ENCODE measurements at places on chromosomes 1 and 21.

DNA sequence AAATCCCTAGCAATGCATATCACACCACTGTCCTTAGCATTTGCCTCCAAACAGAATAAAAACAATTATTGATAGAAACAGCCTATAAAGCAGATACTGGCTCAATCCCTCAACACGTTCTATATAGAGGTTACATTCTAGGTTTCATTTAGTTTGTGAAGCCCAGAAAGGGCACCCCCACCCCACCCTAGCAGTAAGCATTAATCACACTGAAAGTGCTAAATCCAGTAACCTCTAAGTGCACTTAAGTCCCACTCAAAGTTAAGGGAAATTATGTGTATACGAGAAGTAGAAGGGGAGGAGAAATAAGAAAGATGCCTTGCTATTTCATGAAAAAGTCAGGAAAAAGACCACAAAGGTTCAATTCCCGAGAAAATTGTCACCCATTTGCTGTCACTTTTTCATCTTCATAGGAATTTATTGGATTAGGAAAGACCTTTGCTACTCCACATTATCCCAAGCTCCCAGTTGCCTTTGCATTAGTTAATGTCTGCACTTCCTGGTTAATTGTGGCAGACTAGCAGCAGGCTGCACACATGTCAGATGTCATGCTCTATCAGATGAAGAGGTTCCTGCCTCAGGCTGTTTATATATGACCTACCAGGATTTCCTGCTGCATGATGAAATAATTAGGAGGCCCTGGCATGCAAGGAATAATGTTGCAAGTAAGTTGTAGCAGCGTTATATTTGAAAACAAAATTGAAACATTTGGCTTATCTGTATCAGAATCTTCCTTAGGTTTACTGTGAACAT, 54.5 kb upstream of the LHX8 start:
- DNase-seq: no peak

DNA sequence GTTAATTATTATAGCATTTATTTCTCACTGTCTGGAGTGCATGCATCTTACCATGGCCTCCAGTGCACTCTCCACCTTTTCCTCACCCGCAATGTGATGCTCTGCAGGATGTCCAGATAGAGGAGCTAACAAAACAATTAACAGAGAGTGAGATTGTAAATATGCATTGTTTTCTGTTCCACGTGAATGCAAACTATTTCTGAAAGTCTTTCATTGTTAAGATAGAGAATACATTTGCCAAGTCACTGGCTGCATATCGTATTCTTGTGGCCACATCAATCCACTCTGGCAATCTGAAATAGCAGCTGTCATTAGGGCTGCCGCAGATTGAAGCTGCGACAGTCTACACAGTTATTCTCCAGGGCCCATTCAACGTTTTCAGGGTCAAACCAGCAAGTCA, 143.8 kb downstream of the DUSP10 start:
- no peak for DNase-seq

GRCh38 chr1:205565799-205566198, 61.3 kb downstream of the CDK18 start:
- DNase-seq: no peak

DNA sequence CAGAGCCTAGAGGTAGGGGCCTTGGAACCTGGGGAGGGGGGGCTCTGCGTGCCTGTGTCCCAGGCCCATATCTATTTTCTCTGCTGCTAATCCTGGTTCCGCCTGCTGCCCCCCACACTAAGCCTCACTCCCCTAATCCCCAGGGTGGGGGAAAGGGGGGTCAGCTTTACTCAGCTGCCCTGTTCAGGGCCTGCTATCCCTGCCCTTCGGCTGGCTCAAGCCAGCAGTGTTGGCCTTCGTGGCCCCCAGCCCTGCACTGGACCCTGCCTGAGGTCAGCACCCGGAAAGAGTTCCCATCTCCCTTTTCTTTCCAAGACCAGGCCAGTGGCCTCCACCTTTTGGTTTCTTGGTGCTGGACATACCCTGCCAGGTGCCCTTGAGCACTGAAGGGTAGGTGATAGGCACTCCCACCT, 8.4 kb downstream of the ZBTB7B start:
- no peak for DNase-seq

DNA sequence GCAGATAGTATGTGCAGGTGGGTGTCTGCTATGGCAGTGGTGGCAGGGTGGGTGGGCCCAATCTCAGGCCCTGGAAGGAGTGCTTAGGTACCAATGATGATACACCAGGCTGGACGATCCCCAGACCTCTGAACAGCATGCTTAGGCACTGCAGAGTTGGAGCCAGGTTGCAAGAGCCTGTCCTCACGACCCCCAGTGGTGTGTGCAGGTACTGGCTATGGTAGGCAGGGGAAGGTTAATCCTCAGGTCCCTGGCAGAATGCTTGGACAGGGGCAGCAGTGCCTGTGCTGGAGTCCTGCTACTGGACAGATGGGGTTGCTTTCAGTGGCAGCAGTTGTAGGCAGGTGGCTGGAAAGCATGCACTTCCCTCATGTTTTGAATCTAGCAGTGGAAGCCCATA, 100.5 kb upstream of the NEK7 start:
- DNase-seq: peak; percentile 72

GRCh38 chr1:214475746-214476145, 75.7 kb downstream of the PTPN14 start:
- DNase-seq: no peak

DNA sequence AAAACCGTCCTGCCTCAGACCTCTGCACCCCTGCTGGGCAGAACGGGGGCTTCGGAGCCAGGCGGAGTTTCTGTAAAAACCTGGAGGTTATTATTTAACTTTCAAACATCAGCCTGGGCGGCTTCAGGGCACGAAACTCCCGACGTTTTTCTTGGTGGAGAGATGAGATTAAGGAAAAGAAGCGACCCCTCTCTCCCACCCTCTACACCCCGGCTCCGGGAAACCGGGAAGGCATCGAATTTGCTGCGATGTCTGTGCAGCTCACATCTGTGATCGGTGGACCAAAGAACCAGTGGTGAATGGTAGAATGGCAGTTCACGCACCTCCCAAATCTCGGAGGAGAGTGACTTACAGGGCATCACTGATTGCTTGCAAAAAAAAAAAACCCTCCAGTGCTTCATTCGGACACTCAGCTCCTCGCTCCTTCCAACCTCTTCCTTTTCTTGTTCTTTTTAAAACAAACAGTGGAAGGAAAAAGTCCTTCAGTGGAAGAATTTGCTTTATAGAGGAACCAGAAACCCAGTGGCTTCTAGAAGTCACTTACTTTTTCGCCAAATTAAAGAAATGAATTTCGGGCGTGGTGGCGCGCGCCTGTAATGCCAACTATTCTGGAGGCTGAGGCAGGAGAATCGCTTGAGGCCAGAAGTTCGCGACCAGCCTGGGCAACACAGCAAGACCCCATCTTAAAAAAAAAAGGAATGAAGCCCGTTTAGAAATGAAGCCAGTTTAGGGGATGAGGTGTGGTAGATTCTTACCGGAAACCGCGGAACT, 884 bp downstream of the PHACTR4 start:
- DNase-seq: no peak

DNA sequence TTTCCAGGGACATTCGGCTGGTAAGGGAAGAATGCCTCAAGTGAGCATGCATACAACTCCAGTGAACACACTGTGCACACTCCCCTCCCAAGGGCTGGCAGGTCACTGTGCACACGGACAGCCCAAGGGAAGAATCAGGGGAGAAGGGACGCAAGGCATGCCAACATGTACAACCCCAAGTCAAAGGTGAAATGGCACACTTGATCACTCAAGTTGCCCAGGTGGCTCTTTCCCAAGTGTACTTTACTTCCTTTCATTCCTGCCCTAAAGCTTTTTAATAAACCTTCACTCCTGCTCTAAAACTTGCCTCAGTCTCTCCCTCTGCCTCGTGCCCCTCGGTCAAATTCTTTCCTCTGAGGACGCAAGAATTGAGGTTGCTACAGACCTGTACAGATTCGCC, 13.5 kb upstream of the SLC1A7 start:
- no peak for DNase-seq

DNA sequence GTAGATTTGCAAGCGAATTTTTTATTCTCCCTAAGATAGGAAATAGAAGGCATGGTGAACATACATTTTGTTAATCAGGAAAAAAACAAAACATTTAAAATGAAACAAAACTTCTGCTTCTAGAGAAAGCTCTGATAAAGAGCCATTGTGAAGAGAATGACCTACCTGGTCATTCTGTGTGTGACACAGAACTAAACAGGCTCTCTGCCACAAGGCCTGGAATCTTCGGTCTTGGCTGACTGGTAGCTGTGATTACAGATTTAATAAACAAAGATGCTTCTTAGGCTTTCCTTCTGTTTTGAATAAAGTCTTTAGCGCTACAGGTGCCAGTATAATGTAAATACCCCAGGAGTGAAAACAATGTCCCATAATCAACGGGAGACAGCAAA, 22.1 kb downstream of the SLC35D1 start:
- no peak for DNase-seq

DNA sequence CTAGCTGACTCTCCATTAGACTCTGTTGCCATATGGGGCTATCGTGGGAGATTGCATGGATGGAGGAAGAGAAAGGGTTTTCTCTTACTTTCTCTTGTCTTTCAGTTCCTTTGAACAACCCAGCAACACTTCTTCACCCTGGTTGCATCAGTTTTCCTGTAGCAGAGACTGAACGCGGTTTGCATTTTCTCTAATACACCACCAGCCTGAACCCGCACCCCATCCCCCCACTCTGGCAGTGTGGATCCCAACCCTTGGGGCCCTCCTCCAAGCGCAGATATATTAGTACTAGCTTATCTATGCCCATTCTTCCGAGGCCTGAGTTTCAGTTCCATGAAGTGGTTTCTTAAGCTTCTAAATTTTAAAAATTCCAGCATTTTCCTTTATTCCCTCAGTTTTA, 12.6 kb downstream of the DR1 start:
- peak; percentile 34 for DNase-seq

GRCh38 chr1:204624631-204625216, 60.8 kb downstream of the LRRN2 start:
- DNase-seq: no peak

GRCh38 chr1:111855260-111855659, 99.6 kb downstream of the DDX20 start:
- no peak for DNase-seq

GRCh38 chr1:88801575-88802208, 89.7 kb downstream of the GTF2B start:
- DNase-seq: no peak

DNA sequence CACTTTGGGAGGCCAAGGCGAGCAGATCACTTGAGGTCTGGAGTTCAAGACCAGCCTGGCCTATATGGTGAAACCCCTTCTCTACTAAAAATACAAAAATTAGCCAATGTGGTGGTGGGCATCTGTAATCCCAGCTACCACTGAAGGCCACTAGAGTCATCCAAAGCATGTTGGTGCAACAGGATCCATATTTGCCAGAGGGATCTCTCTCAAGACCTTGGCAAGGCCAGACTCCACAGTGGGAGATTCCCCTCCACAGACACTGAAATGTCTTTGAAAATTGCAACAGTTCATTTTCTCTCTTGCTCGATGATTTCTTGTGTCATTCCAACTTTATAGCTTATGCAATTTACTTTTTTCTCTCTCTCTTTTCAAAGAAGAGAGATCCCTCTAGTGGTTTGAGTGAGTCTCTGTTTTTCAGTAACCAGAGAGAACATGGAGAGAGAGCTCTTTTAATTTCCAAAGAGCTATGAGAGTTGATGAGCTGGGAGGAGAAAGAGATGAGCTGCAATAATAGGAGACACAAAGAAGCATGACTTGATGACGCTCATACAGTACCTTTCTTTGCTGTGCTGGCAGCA, 176.8 kb upstream of the USP25 start:
- no peak for DNase-seq

- no peak for DNase-seq
These were observed 3.2 kb upstream of the PLEKHG5 start for GRCh38 chr1:6494627-6495026.

GRCh38 chr21:43626390-43626789, 32.9 kb downstream of the HSF2BP start:
- DNase-seq: no peak

DNA sequence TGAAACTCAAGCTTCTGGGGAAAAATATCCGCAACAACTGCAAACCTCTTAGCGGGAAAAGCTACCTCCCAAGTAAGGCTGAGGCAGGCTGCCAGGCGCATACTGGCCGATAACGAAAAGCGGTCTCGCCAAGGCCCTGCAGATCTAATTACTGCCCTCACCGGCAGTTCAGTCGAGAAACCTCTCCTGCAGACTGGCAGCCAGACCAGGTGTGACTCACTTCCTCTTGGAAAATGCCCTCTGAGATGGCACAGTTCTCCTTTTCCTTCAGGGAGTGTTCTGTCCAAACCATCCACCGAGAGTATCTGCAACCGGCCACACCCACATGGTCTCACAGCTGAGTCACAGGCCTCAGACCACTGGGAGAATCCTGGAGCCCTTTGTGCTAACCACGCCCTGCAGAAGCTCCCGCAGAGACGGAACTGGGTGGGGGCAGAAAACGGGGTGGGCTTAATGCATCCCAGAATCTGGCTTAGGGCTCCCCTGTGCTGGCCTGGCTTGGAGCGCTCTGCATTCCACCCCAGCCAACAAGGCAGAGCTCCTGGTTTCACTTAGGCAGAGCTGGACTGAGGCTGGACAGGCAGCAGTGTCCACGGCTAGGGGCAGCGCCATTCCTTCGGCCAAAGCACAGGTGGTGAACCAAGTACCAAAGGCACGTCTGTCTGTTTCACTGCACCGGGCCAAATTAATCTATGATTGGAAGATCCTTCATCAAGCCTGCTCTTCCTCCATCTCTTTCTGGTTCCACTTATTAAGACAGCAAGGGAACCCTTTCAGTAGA, 1.2 kb downstream of the S100A10 start:
- DNase-seq: peak; percentile 87

GRCh38 chr1:165161130-165161529, 195.4 kb downstream of the LMX1A start:
- DNase-seq: no peak
